ENCODE measurements at places on chromosomes 2 and 18.
A peak's percentile ranks its signal among the peaks of the same experiment; 100 is the strongest.

DNA sequence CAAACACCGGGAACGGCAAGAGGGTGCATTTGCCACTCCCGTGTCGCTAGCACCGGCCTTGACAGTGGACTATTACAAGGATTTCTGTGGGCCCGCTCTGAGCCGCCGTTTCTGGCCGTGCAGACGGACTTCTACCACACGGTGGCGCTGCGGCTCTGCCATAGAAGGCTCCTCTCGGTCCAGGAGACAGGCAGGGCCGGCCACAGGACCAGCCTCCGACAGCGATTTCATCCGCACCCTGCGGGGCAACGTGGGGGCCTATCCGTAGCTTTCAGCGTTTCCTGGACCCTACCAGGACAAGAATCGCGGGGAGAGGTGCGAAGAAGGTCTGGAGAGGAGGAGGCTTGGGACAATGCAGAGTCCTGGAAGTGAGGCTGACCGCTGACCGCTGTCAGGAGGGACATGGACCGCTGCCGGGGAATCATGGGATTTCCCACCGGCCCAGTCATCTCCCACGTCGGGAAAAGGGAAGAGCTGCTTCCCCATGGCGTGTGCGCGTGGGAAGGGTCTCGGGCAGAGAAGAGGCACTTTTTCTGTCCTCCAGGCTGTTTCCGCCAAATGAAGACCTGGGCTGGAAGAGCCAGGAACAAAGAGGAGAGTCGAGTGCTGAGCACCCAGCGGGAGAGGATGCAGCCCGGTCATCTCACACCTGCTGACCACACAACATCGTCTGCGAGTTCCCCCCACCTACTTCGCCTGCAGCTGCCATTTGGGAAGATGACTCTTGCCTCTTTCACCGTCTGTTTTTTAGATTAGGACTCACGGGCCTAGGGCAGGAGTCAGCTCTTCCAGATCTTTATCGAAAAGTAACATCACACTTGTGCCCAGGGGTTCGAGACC is 35.5 kb upstream of the HAAO start:
- DNase-seq = peak; percentile 76

GRCh38 chr2:105425936-105426625 is 27.2 kb upstream of the FHL2 start:
- DNase-seq = no peak

DNA sequence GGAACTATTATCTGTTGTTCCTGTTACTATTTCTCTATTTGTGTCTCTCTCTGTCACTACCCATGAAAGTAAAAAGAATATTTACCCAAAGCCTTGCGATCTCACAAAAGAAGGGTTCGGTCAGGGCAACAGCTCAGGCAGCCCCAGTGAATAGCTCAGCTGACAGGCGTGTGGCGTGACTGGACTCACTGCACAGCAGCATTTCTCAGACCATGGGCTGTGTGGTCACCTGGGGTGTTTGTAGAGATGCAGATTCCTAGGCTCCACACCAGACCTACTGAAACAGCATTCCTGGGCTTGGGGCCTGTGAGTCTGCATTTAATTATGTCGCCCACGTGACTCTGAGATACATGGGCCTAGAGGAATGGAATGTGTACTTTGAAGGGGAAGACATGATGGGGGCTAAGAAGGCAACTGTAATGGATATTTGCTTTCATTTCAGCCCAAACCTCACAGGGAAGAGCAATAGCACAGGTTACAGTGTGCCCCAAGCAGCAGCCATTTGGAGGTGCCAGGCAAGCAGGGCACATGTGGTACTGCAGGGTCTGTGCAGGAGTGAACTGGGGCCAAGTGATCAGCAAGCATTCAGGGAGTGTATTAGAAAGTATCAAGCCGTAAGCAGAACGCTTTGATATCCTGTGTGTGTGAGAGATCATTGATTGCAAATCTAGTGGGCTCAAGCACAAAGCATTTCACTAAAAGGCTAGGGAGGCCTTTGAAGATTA is 90.4 kb upstream of the RBMS1 start:
- no peak for DNase-seq

DNA sequence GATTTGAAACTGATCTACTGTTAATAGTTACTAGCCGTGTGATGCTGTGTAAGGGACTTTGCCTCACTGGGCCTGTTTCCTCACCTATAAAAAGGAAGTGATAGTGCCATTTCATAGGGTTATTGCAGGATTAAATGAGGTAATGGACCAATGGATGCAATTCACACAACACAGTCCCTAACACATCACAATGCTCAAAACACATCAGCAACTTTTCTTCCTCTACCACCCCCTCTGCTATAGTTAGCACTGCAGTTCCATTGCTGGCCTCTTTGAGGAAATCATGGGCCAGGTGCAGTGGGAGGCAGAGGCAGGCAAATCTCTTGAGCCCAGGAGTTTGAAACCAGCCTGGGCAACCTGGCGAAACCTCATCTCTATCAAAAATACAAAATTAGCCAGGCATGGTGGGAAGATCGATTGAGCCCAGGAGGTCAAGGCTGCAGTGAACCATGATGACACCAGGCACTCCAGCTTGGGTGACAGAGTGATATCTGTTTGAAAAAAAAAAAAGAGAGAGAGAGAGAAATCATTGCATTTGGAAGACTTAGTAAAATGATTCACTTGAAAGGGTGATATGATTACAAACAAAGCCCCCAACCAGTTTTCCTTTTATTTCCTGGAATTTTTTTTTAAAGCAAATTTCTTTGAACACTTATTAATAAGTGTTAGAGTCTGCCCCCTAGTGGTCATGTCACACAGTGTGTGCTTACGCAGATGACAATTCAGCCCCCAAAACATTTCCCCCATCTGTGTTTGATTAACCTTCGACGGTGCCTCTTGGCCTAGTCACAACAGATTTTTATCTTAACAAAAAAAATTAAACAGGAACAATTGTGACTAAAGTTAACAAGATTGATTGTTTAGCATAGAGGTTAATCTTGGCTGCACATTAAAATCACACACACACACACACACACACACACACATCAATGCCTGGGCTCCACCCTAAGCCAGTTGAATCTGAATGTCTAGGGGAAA is 88.6 kb upstream of the BCL11A start:
- DNase-seq = no peak

DNA sequence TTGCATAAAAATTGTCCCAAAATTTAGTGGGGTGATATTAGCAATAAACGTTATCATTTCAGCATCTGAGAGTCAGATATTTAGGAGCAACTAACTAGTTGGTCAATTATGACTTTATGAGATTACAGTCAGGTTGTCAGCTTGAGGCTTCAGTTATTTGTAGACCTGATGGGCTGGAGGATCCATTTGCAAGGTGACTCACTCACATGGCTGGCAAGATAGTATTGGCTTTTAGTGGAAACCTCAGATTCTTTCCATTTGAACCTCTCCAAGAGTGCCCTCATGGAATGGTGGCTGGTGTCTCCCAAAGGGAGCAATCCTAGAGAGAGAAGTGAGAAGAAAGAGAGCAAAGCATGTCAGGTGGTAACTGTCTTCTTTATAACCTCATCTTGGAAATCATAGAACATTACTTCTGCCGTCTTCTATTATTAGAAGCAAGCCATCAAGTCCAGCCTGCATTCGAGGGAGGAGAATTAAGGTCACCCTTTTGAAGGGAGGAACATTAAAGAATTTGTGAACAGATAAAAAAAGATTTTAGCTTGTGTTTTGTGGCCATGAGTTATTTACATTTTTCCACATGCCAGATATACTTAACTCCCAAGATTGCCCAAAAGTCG is 92.5 kb downstream of the HAUS1 start:
- DNase-seq = no peak

GRCh38 chr2:182824056-182824766 is 42.2 kb downstream of the FRZB start:
- no peak for DNase-seq

- DNase-seq = no peak
Observed at GRCh38 chr2:29687121-29687520, 234.3 kb downstream of the ALK start.

- DNase-seq = no peak
Observed at GRCh38 chr2:73836141-73836943, 7.6 kb downstream of the STAMBP start.

DNA sequence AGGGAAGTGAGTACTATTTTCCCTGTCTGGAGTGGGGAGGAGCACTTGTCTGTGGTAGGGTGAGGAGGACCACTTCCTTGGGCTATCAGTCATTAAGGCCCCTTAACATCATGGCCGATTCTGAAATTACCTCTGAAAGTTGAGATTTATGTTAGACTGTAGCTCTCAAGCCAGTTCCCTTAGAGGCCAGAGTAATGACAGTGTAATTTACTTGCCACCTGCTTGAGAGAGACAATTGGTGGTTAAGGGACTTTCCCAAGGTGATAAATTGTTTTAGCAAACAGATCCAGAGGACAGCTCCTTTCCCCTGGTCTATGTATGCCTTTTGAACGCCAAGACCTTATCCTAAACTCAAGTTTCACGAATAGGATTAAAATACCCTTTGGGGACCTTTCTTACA is 56.1 kb downstream of the NEDD4L start:
- no peak for DNase-seq

DNA sequence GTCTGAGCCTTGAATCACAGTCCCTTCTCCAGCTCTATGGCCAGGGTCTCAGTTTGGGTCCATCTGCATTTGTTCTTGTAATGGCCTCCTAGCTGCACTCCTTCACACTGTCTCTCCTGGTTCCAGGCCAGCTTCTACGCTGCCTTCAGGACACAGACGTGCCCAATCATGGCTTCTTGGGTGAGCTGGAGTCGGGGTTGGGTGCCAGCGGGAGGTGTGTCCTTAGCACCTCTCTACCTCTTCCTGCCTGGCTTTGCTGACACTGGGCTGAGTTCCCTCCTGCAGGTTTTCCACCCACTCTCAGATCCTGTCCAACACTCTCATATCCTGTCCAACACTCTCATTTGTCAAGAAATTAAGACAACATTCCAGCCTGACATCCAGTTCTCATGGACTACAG is 9.6 kb downstream of the TRPM8 start:
- DNase-seq = no peak

DNA sequence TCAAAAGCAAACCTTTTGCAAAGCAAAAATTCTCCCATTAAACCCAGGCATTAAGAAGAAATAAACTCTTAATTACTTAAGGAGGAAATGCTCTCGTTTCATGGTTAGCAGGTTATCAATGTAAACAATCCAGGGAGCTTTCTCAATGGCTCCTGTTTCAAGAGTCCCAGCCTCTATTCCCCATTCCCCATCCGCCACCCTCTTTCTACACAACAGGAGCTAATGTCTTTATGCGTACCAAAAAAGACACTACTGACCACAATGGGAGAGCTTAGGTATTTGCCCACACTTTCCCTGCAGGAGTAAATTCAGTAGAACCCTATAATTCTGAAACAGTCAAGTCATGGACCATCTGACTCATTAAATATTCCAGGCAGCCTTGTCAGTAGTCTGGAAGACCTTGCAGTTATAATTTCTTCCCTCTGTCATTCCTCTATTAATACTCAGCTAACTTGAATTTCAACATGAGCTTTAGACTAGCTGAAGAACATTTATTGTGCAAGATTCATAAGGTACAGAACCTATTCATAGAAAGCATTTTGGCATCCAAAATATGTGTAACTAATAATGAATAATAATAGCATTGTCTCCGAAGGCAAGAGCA is 48.6 kb downstream of the SLC8A1 start:
- no peak for DNase-seq

GRCh38 chr2:56715683-56716082 is 531.9 kb downstream of the CCDC85A start:
- DNase-seq = no peak

GRCh38 chr2:119425620-119426395 is 5.8 kb upstream of the TMEM37 start:
- DNase-seq = no peak

DNA sequence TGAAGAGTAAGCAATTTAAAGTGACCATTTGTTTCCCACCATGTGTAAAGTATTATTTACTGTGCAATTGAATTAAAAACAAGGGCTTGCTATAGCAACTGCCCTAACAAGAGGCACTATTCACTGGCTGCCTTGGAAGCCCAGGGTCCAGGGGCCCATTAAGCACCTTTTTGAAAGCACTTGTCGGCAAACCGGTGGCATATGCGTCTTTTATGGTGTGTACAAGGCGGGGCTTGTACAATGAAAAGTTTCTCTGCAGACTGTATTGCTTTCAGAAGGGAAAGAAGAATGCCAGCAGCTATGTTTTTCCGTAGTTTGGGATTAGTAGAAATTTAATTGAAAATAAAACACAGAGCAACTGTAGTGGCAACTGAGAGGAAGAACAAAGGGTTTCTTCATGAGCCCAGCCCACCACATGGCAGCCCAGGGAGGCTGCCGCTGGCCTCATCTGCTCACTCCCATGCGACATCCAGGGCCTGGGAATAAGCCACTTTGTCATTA is 279.5 kb upstream of the PARD3B start:
- no peak for DNase-seq

- DNase-seq = no peak
Observed at GRCh38 chr18:10661317-10661716, 135.5 kb downstream of the NAPG start.

- no peak for DNase-seq
Observed at GRCh38 chr2:102826904-102827303, 65.1 kb downstream of the TMEM182 start.

DNA sequence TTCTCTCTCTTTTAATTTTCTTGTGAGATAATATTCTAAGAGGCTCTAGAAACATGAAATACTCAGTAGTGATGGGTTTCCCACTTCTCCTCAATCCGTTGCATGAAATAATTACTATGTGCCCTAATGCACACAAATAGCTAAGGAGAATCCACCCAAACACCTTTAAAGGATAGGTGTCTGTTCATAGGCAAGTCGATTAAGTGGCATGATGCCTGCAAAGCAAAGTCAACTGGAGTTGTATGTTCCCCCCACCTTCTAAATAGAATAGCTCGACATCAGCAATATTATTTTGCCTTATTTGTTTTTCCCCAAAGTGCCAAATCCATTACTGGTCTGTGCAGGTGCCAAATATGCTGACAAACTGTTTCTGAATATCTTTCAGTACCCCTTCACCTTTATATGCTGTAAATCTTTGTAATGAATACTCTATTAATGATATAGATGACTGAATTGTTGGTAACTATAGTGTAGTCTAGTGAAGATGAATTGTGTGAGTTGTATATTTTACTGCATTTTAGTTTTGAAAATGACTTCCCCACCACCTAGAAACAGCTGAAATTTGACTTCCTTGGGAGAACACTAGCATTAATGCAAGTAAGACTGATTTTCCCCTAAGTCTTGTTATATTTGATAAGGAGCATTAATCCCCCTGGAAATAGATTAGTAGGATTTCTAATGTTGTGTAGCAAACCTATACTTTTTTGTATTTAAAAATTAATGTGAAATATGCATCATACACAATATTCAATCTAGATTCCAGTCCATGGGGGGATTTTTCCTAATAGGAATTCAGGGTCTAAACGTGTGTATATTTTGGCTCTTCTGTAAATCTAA is 9.0 kb downstream of the TBR1 start:
- DNase-seq = no peak

Measured in natural killer cell treated with Interleukin-12 subunit alpha and Interleukin-12 subunit beta and Interleukin-15 and Interleukin-18, amount 100 ng/mL, for 72 hours (primary cell).